ENCODE measurements at places on chromosomes 2 and 18.

DNA sequence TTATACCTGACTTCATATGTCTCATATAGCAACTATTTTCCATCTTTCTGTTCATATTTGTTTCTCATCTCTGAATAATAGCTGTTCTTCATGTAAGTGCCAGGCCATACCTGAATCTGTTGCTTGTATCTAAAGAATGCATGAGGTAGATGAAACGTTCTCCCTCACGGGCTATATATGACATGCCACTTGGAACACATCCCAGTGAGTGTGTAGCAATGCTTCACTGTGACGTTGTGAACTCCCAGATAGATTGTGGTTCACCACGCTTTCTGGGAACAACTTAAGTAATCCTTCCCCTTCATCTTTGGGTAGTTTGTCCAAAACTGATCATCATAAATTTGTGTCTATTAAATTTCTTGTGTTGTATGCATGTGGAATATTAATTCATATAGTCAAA, 60.1 kb downstream of the RDH14 start:
- no peak for DNase-seq

DNA sequence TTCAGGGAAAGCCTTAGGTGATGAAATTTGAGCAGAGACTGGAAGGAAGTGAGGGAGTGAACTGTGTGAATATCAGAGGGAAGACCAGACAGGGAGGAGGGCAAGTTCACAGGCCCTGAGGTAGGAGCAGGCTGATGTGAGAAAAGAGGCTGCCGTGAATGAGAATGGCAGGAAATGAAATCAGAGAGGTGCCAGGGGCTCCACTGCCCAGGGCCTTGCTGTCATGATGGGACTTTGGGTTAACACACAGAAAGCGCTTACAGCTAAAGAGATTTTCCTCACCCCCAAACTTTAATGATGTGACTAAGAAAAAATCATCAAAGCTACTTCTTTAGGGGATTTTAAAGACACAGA, 53.8 kb downstream of the MARCHF4 start:
- no peak for DNase-seq

GRCh38 chr18:41548521-41549260, 406.3 kb upstream of the PIK3C3 start:
- peak; percentile 52 for DNase-seq

DNA sequence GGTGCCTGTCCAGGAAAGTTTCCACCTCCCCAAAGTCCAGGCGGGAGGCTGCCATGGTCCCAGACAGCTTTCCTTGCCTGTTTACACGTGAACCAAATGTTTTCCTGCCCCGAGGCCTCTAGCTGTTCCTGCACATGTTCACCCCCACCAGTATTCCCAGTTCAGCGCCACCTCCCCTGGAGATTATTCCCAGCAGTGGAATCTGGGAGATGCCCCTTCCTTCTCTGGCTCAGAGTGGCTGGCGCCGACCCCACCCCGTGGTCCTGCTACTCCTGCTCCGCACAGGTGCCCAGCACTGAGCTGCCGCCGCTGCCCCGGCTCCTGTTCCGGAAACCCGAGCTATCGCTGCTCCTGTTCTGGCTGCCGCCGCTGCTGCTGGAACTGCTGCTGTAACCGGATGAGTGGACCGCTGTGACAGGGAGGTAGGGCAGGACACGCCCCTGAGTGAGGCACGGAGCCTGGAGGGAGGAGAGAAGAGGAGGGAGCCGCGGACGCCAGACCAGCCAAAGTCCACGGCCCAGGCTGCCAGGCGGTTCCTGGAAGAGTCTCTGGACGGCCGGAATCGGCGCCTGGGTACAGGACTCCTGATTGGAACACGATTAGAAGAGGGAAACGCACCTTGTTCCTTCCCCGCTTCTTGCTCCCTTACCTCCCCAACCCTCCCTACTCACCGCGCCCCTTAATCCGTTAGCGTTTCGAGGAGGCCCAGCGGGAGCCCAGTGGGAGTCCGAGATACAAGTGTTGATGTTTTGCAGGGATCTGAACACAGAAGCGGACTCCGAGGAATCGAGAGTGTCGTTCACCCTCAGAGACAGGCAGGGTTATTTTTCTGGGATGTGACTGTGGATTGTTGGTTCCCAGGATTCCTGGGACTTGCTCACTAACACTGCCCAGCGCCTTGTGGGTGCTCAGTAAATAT, at the start of gene PDE11A:
TSS of gene PDE11A (minus strand) at position 395 of the 919 bp plus-strand sequence. CDS start at position 55, 340 bp downstream.
- peak; percentile 0 for DNase-seq

GRCh38 chr2:237743561-237744269, 54.9 kb upstream of the RBM44 start:
- DNase-seq = no peak

GRCh38 chr2:122273785-122274419, 518.5 kb downstream of the TSN start:
- no peak for DNase-seq

GRCh38 chr2:61443342-61444041, 27.4 kb downstream of the USP34 start:
- DNase-seq = no peak

DNA sequence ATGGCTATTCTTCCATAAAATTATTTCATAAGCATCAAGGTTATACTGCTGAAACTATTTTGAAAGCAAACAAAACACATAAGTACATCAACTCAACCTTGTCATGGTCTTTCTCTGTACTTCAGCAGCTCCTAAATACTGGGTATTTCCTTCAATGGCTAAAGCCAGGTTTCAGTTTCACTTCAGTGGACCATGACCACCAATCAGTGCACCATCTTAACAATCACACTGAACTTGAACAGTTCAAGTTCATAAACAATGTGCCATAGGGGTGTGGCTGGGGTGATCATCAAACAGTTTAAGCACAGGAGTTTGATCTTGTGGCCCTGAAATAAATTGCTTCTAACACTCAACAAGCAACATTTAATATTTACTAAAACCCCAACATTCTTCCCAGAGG, 124.1 kb upstream of the FIGN start:
- DNase-seq = no peak

DNA sequence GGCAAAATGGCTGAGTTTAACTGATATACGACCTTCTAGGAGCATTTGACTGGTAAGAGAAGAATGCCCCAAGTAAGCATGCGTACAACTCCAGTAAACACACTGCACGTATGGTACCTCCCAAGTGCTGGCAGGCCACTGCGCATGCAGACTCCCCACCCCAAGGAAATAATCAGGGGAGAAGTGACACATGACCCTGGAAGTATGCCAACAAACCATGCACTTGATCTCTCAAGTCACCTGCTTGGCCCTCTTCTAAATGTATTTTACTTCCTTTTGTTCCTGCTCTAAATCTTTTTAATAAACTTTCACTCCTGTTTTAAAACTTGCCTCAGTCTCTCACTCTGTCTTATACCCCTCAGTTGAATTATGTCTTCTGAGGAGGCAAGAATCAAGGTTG, 129.8 kb upstream of the COL5A2 start:
- no peak for DNase-seq

DNA sequence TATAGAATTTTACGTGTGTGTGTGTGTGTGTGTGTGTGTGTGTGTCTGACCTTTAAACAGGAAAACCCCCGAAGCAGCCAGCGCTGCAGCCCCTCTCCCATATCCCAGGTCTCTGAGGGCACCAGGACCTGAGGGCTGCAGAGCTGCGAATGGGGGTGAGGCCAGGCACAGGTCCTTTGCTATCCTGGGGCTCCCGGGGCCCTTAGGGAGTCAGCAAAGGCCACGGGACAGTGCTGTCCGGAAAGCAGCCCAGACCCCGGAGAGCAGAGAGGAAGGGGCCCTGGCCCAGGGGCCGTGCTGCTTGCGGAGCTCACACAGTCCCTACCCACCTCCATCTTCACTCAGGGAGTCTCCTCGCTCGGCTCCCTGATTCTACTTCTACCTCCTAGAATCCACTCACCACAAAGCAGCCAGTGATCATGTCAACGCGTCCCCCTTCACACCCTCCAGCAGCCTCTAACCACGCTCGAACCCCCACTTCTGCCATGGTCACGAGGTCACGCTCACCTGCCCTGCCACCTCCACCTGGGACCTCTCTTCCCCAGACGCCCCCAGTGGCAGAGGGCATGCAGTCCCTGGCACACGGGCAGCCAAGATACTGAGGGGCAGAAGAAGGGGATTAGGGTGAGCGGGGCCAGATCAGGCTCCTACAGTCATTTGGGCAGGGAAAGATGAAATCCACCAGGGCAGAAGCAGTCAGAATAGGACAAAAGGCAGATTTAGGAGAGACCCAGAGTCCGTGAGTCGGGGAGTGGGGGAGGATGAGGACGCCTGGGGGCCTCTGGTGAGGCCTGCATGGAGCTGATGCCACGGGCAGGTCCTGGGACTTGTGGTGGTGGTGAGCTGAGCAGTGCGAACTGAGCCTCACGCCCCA, 86.7 kb downstream of the USP40 start:
- no peak for DNase-seq

DNA sequence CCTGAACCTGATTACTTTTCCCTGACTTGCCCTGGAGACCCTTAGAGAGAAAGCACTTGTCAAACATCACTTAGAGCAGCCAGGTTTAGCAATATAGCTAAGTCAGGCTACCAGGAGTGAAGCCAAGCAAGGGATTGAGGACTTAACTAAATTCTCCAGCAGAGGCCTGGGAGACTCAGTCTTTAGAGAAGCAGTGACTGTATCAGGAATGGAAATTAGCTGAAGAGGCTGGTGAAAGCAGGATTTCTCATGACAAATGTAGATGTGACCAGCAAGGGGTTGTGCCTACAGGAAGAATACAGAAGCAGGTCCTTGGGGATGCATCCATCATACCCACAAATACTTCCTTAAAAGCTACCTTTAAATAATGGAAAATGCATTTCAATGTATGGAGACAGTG, 368.9 kb upstream of the MEIS1 start:
- no peak for DNase-seq

- no peak for DNase-seq
Measured at GRCh38 chr2:207847807-207848544, 78.3 kb upstream of the FZD5 start.

DNA sequence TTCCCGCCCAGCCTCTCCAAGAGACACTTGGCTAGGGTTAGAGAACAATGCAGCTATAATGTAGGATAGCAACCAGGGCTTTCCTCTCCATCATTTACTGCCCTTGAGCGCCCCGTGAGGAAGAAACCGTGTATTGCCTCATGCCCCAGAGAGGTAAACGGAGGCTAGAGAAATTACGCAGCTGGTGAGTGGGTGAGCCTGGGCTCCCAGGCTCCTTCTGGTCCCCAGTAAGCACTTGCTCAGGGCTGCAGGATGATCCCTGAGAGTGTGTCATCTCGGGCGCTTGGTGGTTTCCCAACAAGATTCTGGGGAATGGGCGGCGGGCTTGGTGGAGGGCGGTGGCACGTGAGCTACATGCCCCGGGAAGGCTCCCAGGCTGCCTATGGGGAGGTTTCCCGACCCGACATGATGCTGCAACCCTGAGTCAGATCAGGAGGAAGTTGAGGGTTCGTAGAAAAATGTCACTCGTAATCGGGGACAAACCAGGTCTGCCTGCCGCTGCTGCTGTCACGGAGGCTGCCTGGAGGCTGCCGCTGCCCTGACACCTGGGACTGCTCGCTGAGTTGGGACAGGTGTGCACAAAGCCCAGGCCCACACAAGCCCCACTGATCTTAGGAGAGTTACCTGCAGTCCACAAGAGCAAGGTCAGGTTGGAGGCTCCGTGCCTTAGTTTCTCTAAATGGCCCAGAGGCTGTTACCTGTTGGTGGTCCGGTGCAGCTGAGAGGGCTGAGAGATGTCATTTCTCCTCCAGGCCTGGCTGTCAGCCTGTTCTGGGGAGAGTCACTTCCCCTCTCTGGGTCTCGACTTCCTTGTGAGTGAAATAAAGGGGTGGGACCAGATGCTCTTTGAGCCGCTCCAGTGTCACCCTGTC, at the start of gene GPR55:
TSS of gene GPR55 (minus strand) at position 773 of the 872 bp plus-strand sequence. CDS start 14,280 bp downstream, outside the sequence.
- DNase-seq = no peak

GRCh38 chr18:44125446-44125845, 555.2 kb upstream of the SETBP1 start:
- no peak for DNase-seq

- DNase-seq = no peak
Measured at GRCh38 chr2:181467966-181468707, 11.0 kb downstream of the ITGA4 start.

GRCh38 chr2:26058390-26058789, 24.5 kb downstream of the RAB10 start:
- DNase-seq = no peak

DNA sequence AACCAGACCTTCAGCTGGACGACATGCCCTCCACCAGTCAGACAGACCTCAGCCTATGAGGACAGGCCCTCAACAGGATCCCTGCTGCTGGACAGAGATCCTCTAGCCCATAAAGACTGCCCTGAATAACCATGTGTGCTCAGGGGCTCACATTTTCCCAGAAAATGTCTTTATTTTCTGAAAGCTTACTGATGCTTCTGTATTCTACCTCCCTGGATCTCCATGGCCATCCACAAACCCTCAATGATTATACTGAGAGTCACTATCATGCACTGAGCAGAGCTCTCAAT, 1.8 kb upstream of the PTPN18 start:
- DNase-seq = no peak

DNA sequence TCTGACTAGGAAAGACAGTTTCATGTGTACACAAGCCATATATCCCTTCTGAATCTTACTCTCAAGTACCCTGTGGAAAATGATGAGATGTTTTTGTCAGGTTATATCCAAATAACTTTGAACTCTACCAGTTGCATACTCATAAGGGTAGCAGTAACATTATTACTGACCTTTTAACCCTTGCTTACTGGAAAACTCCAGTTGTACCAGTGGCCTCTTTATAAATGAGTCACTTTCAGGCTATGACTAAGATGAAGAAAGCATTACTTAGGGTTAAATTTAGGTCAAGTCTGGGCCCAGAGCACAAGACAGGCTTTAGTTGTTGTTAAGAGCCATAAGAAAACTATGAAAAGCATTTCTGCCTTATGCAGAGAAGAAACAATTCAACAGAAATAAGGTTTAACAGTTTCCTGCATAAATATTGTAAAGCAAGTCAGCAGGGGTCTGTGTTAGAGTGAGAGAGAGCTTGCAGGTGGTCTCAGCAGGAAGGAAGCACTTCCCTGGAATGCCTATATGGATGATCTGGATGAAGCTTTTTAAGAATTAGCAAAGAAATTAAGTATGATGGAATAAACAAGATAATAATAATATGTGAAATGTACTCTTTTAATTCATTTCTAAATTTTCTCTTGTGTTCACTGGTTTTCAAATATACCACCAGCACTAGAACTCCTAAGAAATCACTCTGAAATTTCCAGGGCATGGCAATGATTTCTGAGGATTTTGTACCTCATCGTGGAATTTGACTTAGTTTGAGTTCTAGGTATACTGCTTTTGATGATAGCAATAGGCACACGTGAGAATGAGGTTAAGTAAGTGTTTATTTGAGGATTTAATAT, 126.6 kb downstream of the UBE2E3 start:
- no peak for DNase-seq
